ENCODE measurements at places on chromosomes 6 and 20. TPM values are rescaled to one million over a fixed set of nuclear protein-coding genes. Genes with fewer than 3 reads are reported as not detected.

Gene PACSIN1
- total RNA-seq: not detected

Gene FOXF2
- total RNA-seq: 0.23 TPM

Gene ACAT2
- 55.9 TPM for total RNA-seq

Gene CAGE1
- total RNA-seq: 0.37 TPM

Gene PPP1R16B
- total RNA-seq: not detected

Gene SIRPB1
- total RNA-seq: 1.3 TPM

Gene HACE1
- total RNA-seq: 10.2 TPM

Gene COL9A1
- total RNA-seq: not detected

Gene ZBTB12
- total RNA-seq: 0.46 TPM

Gene PFDN4
- 74.0 TPM for total RNA-seq

Gene TMC2
- total RNA-seq: not detected

Gene ITPA
- 43.9 TPM for total RNA-seq

Gene RREB1
- 24.9 TPM for total RNA-seq

Gene VARS1
- total RNA-seq: 109 TPM
